ENCODE measurements at places on chromosomes 13 and 19.

DNA sequence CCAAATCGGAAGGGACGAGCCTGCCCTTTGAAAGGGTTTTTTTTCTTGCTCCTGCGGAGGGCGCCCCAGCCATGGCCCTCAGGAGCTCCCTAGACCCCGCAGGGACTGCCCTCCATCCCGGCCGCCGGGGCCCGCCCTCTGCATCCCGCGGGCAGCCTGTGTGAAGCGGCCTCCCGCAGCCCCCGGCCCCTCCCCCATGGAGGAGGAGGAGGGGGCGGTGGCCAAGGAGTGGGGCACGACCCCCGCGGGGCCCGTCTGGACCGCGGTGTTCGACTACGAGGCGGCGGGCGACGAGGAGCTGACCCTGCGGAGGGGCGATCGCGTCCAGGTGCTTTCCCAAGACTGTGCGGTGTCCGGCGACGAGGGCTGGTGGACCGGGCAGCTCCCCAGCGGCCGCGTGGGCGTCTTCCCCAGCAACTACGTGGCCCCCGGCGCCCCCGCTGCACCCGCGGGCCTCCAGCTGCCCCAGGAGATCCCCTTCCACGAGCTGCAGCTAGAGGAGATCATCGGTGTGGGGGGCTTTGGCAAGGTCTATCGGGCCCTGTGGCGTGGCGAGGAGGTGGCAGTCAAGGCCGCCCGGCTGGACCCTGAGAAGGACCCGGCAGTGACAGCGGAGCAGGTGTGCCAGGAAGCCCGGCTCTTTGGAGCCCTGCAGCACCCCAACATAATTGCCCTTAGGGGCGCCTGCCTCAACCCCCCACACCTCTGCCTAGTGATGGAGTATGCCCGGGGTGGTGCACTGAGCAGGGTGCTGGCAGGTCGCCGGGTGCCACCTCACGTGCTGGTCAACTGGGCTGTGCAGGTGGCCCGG is 815 bp downstream of the MAP3K10 start:
- DNase-seq, result no peak

DNA sequence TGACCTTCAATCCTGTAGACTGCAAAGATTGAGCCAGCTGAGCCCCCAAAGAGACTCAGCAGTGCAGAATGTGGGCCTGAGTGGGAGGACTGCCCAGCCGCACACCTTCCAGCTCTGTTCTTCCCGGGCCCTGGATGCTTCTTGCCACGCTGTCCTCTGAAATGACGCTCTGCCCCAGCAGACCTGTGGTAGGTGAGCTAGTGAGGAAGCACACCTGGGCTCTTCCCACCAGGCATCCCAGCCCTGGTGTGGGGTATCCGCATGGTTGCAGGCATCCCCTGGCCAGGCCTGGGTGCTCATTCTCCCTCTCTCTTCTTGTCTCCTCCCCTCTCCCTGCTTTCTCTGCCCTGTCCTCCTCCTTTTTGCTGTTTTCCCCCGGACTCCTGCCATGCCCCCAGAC is 9.8 kb upstream of the MZF1 start:
- DNase-seq, result no peak

GRCh38 chr19:33096005-33096404 is 15.0 kb downstream of the GPATCH1 start:
- DNase-seq, result no peak

GRCh38 chr13:61036715-61037114 is 378.9 kb downstream of the PCDH20 start:
- DNase-seq, result no peak

DNA sequence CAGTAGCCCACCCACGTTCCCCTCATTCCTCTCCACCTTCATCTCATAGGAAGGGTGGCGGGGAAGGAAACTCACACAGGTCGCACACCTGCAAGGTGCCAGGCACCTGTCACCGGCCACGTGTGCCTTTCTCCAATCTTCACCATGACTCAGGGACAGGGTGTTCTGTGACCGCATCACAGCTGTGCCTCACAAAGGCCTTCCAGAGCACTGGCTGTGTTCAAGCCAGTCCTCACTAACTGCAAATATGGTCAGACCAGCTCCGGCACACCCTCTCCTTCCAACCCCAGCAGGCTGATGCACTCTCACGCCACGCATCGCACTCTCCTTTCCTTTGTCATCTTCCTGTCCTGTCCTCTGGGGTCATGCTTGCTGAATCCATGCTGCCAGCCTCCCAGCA is 415.9 kb downstream of the IRS2 start:
- no peak for DNase-seq

DNA sequence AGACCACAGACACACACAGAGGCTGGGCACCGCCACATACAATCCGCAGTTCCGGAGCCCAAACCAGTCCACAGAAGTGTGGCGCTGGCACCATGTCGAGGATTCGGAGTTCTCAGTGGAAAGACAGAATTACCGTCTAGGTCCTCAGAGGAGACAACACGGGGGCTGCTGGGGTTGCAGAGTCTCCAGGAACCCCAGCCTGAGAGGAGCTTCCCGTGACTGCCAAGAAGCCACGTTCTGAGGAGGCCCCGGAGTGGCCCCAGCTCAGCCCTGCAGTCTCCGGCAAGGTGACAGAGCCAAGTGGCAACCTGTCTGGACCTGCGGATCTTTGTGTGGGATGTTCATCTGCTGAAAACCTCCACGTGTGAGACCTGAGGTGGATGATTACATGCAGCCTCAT is 7.3 kb upstream of the ADPRHL1 start:
- no peak for DNase-seq

DNA sequence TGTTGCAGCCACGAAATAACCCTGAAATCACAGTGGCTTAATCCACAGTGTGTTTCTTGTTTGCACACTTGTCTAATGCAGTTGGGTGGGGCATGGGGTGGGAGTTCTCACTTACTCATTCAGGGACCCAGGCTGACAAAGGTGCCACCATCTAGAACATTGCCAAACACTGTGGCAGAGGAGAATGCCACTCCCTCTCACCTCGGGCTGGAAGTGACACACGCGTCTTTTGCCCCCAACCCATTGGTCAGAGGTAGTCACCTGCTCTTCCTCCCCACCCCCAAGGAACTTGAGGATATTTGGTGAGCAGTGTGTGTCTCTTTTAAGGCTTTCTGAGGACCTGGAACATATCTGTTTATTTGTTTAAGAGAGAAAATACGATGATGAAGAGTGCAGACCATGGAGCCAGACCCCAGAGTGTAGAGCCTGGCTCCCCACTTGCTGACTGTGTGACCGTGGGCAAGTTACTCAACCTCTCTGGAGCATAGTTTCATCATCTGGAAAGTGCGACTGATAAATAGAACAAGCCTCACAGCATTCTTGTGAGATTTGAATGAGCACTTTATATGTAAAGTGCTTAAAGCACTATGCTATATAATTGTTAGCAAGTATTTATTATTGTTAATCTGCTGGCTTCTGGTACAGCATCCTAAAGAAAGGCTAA is 17.4 kb downstream of the GPR183 start:
- DNase-seq, result no peak

- peak; percentile 69 for DNase-seq
These were observed 2.6 kb upstream of the PRKCG start for GRCh38 chr19:53879140-53880081.

- no peak for DNase-seq
These were observed 33.1 kb downstream of the CAPN12 start for GRCh38 chr19:38710928-38711725.

- DNase-seq, result no peak
These were observed 46.4 kb downstream of the N4BP2L1 start for GRCh38 chr13:32381539-32381938.

DNA sequence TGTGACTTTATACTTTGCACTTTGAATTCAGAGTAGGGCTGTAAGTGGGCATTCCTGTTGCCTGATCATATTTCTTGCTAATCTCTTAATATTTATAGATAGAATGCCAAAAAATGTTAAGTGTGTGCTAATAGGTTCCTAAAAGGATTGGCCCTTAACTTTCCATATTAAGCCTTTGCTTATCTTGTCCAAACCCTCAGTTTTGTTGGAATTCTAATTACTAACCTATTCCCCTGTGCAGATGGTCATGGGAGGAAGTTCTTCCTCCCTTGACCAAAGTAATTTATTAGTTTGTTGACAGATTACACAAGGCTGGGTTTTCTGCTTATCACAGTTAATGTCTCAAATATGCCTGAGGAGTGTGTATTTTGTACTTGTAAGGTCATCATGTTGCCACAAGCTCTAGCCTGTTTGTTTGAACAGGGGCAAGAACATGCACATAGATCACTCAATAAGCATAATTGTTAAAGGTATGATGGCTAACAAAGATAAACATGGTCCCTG is 541.1 kb upstream of the SPRY2 start:
- DNase-seq, result no peak

GRCh38 chr19:14381689-14382474 is 638 bp downstream of the ADGRE5 start:
- DNase-seq, result peak; percentile 49

- no peak for DNase-seq
These were observed 99.3 kb upstream of the SOX1 start for GRCh38 chr13:111967572-111968201.

- DNase-seq, result no peak
These were observed 17.7 kb downstream of the MIER2 start for GRCh38 chr19:326871-327270.

GRCh38 chr19:3931041-3931440 is 1.8 kb upstream of the NMRK2 start:
- no peak for DNase-seq

DNA sequence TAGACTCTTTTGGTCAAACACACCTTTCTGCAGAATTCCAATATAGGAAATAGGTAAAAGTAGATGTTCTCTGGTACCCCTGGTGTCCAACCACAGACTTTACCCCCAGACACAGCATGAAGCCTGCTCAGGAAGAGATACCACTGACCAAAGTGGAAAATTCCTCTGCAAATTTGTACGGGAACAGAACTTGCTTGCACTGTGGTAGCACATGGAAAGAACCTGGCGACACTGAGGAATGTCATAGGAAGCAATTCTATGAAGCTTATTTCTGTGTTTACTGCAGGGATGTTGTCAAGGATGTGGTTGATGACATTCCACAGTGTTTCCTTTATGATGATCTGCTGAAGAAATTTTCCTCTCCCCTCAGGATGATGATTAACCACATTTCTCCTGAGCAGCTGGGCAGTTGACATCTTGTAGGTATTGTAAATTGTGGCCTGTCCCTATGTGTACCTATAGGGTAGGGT is 48.9 kb upstream of the TNFSF11 start:
- no peak for DNase-seq

GRCh38 chr19:7742991-7743390 is 4.3 kb downstream of the CD209 start:
- no peak for DNase-seq

DNA sequence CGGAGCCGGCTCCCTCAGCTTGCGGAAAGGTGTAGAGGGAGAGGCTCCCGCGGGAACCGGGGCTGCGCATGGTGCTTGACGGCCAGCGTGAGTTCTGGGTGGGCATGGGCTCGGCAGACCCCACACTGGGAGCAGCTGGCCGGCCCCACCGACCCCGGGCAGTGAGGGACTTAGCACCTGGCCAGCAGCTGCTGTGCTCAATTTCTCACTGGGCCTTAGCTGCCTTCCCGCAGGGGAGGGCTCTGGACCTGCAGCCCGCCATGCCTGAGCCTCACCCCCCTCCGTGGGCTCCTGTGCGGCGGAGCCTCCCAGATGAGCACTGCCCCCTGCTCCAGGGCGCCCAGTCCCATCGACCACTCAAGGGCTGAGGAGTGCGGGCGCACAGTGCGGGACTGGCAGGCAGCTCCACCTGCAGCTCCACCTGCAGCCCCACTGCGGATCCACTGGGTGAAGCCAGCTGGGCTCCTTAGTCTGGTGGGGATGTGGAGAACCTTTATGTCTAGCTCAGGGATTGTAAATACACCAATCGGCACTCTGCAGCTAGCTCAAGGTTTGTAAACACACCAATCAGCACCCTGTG is 1141.8 kb downstream of the PCDH17 start:
- DNase-seq, result no peak

- no peak for DNase-seq
These were observed 13.0 kb upstream of the SIGLEC11 start for GRCh38 chr19:49973987-49974386.

GRCh38 chr19:31591258-31591657 is 242.0 kb upstream of the TSHZ3 start:
- no peak for DNase-seq

- no peak for DNase-seq
These were observed 40.2 kb downstream of the BRD4 start for GRCh38 chr19:15292140-15292539.

GRCh38 chr19:35513628-35514281 is at the start of gene DMKN:
Gene DMKN (minus strand): TSS chr19:35513649. CDS start chr19:35513475, 174 bp downstream.
- DNase-seq, result no peak

- no peak for DNase-seq
These were observed 19.5 kb downstream of the LIG4 start for GRCh38 chr13:108195861-108196260.

GRCh38 chr13:100387416-100387815 is 201.2 kb downstream of the GGACT start:
- no peak for DNase-seq

GRCh38 chr13:60893801-60894200 is 496.8 kb downstream of the TDRD3 start:
- no peak for DNase-seq

- DNase-seq, result no peak
These were observed 25.0 kb upstream of the SPART start for GRCh38 chr13:36371185-36371584.

DNA sequence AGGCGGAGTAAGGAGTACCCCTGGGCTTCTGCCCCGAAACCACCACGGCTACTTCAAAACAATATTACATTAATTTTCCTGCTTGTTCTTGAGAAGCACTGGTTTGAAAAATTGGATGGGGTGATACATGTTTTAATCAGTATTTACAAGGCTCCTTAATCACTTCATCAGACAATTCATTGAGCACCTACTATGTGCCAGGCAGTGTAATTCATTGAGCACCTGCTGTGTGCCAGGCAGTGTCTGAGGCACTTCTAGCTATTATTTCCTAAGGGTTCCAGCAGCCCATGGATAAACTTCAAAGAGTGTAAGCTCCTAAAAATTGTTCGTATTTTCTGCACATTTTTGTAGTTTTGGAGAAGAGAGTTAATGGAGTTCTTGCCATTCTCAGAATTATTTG is 1.6 kb upstream of the GAS6 start:
- DNase-seq, result no peak

DNA sequence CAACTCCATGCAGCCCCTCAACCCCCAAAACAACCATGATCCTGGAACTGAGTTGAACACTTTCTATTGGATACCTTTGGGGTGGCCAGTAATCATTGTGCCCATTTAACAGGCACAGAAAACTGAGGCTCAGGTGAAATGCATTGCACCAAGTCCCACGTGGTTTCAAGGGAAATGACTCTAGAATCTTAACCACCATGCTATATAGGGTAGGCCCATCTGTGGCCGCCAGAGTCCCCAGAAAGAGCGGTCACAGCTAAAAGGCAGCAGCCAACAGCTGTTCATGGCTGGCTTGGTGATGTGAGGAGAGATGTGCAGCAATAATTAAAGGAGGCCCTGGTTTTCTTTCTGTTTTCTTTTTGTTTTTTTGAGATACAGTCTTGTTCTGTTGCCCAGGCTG is 2.6 kb downstream of the CNN1 start:
- DNase-seq, result no peak

DNA sequence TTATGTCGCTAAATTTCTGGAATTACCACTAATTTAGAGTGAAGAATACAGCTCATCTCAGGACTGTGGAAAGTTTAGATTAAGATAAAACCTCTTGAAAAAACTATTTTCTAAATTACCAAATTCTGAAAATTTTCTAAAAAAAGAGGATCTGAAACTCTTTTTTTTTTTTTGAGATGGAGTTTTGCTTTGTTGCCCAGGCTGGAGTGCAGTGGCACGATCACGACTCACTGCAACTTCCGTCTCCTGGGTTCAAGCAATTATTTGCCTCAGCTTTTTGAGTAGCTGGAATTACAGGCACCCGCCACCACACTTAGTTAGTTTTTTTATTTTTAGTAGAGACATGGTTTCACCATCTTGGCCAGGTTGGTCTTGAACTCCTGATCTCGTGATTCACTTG is 16.6 kb upstream of the ZNF253 start:
- DNase-seq, result no peak
